ENCODE measurements at places on chromosomes 2 and 18. TPM values are rescaled to one million over a fixed set of nuclear protein-coding genes. Genes with fewer than 3 reads are reported as not detected.

IL1RL1 gene
- 0.22 TPM for total RNA-seq

COL4A3 gene
- not detected for total RNA-seq

MOGAT1 gene
- not detected for total RNA-seq

SLC16A14 gene
- 0.27 TPM for total RNA-seq

NFATC1 gene
- total RNA-seq = 45.9 TPM

CCDC74A gene
- total RNA-seq = 5.0 TPM

CFC1 gene
- total RNA-seq = not detected

FEV gene
- not detected for total RNA-seq

CCDC102B gene
- total RNA-seq = 1.1 TPM

LHCGR gene
- not detected for total RNA-seq

CRYBA2 gene
- not detected for total RNA-seq

SOWAHC gene
- total RNA-seq = 0.15 TPM

GALNT13 gene
- not detected for total RNA-seq

ZNG1B gene
- total RNA-seq = 34.6 TPM

EN1 gene
- not detected for total RNA-seq

CYP27A1 gene
- total RNA-seq = 1.2 TPM

ROCK2 gene
- total RNA-seq = 22.9 TPM

VIT gene
- total RNA-seq = not detected

GPR39 gene
- total RNA-seq = not detected

ARHGEF4 gene
- total RNA-seq = 1.2 TPM

PDE11A gene
- total RNA-seq = not detected

NT5C1B gene
- not detected for total RNA-seq

APLF gene
- total RNA-seq = 3.6 TPM

DYSF gene
- total RNA-seq = 3.6 TPM

TMEM200C gene
- total RNA-seq = not detected
